M059J (cell line): ENCODE measurements at places on chromosomes 3 and 15.
A peak's percentile ranks its signal among the peaks of the same experiment; 100 is the strongest.

DNA sequence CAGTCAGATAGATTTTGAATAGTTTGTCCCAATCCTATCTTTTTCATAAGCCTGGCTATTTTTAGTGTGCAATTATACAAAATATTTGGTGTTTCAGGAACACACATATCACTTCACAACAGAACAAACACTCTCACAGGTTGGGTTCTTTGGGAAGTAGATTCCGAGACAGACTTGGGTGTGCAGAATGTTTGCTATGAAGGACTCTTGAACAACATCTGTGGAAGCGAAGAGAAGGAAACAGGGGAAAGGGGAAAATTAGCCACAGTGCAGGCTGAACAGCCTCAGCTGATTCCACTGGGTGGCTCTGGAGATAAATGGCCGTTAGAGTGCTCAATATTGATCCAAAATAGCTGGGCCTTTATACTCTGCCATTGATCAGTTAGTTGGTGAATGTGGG is 61.8 kb downstream of the GUCA1C start:
- DNase-seq, result no peak

DNA sequence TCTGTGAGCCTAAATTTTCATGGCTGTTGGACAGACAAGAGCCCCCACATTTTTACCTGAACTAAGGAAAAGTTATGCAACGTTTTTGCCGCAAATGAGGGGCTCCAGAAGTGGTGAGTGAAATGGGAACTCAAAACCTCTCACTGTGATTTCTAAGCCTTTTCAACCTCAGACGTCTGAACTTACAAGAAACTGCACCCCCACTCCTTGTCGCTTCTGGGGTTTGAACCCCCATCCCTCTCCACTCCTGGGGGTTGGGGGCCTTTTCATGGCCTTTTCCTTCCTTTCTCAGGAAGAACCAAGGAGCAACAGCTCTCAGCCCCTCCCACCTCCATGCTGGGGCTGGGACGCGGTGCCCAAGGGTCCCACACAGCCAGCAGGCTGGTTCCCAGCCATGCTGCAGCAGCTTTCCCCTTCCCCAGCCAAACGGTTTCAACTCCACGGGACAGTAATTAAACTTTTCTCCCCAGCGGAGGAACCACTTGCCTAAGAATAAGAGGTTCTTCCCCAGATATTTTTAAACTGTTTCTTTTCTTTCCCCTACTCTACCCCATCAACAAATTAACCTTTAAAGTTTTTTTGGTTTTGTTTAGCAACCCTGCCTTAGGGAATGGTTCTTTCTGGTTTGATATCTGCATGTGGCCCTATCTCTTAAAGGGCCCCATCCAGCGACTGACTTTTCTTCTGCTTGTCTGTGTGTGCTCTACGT is 387.6 kb upstream of the CBLB start:
- no peak for DNase-seq

DNA sequence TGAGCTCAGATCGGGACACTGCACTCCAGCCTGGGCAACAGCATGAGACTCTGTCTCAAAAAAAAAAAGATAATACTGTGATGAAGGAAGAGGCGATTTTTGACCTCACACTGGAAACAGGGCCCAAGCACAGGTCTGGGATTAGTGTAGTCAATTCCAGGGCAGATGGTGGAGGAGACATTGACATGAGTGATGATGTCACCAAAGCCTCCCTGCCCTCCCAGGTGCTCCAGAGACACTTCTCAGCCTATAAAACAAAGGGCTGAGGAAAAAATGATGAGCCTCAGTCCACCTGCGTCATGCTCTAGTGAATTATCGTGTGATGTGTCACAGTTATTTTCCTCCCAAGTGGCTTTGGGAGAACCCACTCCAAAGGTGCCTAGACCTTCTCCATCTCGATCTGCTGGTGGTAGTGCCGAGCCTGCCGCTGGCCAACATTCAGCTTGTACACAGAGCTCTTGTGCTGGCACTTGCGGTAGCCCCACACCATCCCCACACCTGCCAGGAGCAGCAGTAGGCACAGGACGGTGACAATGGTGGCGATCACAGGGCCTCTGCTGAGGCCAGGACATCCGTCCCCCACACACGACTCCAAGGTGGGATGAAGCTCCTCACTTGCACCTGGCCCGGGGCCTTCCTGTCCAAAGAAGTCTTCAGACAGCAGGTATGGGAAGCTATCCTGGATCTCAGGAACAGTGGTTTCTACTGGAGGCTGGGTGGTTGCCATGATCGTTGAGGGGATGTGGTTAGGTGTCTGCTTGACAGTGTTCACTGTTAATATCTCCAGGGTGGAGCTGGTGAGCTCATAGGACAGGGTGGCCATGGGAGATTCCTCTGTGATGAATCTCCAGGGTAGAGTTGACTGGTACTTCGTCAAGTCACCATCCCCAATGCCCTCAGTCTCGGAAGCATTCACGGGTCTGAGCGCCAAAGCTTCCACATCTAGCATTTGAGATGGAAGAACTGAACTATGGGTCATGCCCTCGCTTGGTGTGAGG is 38.8 kb downstream of the CRTAP start:
- DNase-seq, result peak; percentile 49

DNA sequence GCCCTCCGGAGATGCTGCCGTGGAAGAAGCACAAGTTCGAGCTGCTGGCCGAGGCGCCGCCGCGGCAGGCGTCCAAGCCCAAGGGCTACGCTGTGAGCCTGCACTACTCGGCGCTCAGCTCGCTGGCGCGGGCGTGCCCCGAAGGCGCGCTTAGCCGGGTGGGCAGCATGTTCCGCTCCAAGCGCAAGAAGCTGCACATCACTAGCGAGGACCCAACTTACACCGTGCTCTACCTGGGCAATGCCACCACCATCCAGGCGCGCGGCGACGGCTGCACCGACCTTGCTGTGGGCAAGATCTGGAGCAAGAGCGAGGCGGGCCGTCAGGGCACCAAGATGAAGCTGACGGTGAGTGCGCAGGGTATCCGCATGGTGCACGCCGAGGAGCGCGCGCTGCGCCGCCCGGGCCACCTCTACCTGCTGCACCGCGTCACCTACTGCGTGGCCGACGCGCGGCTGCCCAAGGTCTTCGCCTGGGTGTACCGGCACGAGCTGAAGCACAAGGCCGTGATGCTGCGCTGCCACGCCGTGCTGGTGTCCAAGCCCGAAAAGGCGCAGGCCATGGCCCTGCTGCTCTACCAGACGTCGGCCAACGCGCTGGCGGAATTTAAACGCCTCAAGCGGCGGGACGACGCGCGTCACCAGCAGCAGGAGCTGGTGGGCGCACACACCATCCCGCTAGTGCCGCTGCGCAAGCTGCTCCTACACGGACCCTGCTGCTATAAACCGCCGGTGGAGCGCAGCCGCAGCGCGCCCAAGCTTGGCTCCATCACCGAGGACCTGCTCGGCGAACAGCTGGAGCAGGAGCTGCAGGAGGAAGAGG is 1.3 kb downstream of the FAM43A start:
- DNase-seq, result peak; percentile 54

- no peak for DNase-seq
Measured at GRCh38 chr15:97085731-97086130, 755.2 kb downstream of the NR2F2 start.

DNA sequence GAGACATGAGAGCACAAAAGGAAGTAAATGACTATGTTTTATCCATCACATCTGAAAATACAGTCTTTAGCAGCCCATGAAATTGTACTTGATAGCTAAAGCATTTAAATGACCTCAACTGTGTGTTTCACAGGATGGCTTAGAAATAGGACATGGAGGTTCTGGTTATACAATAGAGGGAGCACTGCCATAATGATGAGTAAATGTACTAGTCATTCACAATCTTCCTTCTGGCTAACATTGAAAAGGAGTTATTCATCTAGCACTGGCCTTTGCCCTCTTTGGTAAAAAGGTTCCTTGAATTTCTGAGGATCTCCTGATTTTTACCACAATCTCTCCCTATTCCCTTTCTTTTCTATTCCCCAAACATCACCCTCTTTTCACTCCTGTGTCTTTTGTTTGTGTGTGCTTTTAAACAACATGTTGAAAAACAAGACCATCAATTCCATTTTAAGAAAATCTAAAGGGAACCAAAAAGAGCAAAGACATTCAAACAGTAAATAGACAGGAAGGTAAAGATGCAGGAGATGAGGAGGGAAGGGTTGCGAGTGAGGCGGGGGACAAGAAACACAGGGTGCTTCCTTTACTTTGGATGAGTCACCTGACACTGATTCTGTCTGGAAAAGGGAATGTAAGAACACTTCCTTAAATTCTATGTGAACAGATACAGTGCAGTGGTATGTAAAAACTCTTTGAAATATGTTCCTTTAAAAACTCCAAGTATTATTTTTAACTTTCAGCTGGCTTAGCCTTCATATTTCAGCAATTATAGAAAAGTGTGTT is 619.0 kb downstream of the MECOM start:
- DNase-seq, result peak; percentile 86

DNA sequence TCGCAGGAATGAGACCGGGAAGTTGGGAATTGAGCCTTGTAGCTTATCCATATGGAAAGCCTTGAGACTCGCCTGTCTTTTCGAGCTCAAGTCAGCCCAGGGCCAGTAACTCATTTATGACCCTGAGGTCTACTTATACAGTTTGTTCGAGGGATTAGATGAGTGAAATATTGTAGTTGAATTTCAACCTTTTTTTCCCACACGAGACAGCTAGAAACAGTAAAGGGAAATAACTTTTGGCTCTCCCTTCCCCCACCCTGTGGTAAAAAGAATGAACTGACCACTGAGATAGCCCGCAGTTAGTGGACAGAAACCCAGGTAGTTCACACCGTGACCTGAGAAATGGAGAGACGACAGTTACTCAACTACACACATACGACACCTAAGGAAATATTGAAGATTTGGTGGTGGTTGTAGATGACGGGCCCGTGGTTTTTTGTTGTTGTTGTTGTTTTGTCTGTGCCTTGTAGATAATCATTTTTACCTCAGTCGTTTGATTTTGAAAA is 841 bp downstream of the EIF3J start:
- DNase-seq, result no peak

DNA sequence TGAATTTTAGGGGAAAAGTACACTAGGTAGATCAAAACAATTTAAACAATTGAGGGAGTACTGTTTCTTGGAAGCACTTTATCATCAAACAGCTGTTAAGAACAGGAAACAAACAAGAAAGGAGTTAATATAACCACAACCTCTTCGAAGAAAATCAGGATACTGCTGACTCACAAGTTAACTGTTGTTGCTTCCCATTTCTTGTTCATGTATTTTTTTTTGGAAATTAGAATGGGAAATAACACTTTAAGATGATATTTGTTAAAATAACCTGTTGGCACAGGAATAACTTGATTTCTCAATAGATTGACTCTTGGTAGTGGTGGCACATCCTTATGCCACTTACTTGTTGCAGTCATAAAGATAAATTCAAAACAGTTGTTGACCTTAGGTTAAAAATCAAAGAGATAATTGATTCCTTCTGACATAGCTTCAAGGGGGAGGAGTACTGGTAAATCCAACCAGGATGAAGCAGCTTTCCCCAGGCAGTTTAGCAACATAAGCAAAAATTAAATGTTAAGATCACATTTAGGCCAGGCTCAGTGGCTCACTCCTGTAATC is 3.3 kb downstream of the BNIP2 start:
- peak; percentile 41 for DNase-seq

DNA sequence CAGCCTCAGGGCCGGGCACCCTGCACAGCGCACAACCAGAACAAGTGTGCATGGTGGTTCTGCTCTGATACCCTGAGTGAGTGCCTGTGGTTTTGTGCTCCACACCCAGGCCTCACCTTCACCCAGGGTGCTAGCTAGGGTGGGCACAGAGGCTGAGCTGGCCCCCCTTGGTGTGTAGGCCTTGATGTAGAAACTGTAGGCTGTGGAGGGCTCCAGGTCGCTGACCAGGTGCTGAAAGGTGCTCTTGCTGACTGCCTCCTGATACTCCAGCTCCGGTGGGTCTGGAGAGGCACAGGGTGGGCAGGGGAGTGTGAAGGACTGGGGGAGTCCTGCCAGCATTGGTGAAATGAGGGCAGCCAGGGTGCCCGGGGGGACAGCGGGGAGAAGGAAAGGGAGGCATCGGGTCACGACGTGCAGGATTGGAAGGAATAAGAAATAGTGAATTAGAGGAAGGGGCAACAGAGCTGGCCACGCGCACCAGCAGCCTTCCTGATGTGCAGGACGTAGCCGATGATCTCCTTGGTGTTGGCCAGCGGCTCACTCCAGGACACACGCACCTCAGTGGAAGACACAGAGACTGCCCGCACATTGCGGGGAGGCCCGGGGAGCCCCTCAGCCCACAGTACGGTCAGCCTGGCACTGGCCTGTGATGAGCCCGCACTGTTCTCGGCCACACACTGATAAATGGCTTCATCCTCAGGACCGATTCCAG is 26.6 kb downstream of the RNU5B-1 start:
- no peak for DNase-seq

DNA sequence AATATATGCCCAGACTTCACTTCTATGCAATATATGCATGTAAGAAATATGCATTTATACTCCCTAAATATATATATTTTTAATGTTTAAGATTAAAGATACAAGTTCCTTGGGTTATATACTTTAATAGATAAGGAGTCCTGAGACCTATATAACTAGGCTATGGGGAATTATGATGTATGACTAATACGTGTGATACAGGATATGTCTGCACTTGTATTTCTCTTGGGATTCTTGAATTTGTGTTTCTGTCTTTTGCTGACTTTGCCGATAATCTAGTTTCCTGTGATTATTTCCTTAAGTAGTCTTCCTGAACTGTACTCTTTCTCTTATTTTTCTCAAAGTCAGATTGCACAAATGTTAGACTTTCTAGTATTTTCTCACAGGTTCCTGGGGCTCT is 109.6 kb downstream of the PIK3CB start:
- DNase-seq, result no peak

DNA sequence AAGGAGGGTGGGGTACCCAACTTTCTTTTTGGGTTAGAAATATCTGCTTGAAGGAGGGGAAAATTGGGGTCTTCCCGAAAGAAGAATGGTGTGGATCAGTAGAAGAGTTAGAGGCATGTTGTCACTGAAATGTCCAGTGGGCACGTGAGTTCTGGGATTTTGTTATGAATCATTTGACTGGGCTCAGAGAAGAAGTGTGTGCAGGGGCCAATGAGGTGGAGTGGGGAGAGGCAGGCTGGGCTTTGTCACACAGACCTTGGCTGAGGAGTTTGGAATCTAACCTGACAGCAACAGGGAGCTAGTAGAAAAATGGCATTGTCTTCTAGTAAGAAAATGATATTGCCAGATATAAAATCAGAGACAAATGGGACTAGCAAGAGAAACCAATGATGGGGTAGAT is 436.8 kb downstream of the MFSD1 start:
- DNase-seq, result peak; percentile 69

GRCh38 chr3:5889374-5889773 is 701.9 kb downstream of the EDEM1 start:
- DNase-seq, result no peak

DNA sequence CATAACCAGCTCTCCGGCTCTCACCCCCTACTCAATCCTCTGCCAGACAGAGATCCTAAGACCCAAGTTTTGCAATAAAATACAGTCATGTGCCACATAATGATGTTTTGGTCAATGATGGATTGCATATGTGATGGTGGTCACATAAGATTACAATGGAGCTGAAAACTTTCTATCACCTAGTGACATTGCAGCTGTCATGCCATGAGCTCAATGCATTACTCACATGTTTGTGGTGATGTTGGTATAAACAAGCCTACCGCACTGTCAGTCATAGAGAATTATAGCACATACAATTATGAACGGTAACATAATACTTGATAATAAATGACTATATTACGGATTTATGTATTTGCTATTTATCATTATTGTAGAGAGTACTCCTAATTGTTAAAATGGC is 26.9 kb upstream of the SAMMSON start:
- DNase-seq, result peak; percentile 4

GRCh38 chr15:74010929-74011540 is 16.5 kb downstream of the PML start:
- peak; percentile 30 for DNase-seq

- DNase-seq, result peak; percentile 47
Measured at GRCh38 chr15:38564557-38565286, at the start of gene RASGRP1. Gene RASGRP1 (minus strand): TSS chr15:38564814. CDS start chr15:38564628, 186 bp downstream.
